ENCODE measurements at places on chromosomes 7 and 10.

DNA sequence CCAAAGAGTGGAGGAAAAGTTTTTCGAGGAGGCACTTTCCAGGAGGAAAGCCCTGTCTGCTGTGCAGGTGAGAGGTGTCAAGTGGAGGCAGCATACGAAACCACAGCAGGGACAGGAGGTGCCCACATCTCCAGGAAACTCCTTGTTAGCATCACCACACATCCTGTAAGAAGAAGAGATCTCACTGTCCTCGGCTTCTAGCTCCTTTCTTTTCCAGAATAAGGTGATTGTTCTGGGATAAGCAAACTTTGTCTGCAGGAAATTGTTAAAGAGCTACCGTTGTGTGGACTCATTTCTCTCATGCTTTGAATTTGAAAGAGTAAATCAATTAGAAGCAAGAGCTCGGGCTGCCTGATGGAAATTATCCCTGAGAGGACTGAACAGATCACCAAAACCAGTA lies 269.4 kb downstream of the CXCL12 start:
- ATAC-seq: no peak

- no peak for ATAC-seq
Observed at GRCh38 chr7:95316588-95316987, 7.7 kb downstream of the PON1 start.

GRCh38 chr7:27128776-27129728 lies 1.5 kb downstream of the HOXA4 start:
- no peak for ATAC-seq

- no peak for ATAC-seq
Observed at GRCh38 chr7:125661006-125661405, 731.4 kb upstream of the POT1 start.

- ATAC-seq: peak; percentile 95
Observed at GRCh38 chr7:134710854-134711624, 64.4 kb downstream of the BPGM start.
